Tibial nerve (tissue), 4 donors: ENCODE measurements at places on chromosomes 1 and 21.

DNA sequence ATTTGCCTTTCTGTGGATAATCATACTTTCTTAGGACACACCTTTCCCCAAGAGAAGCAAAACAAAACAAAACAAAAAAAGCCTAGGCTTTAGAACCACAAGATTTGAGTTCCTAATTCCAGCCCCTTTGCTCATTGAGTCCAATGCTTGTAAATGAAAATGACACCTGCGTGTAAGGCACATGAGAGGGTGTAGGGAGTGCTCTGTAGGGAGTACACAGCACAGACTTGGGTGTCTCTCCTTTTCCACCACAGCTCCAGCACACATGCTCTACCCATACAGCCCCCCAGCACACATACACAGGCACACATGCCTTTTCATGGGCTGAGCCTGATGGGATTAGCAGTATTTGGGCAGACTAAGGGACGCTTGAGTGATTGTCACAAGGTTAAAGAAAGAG, 9.2 kb upstream of the NGF start:
- DNase-seq = no peak

DNA sequence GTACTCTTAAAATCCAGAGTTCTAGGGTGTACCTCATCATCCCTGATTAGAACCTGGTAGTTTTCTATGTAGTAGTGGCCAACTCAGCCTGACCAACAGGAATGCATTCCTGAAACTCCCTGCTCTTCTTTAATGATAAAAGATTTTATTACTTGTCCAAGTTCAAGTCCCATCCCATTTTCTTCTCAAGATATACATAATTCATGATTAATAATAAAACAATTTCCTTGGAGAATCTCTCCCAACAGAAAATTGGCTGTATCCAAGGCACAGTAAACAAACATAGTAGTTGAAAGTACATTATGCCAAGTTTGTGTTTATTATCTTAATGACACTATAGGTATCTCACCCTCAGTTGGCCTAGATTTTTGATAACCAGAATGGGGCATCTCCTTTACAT, 714.1 kb upstream of the ADAMTS5 start:
- DNase-seq = no peak

- DNase-seq = peak; percentile 50
Measured at GRCh38 chr1:26999440-26999987, 6.0 kb downstream of the TRNP1 start.

GRCh38 chr1:169122976-169123375, 16.5 kb downstream of the ATP1B1 start:
- DNase-seq = no peak
